ENCODE measurements at places on chromosomes 13 and 19.
A peak's percentile ranks its signal among the peaks of the same experiment; 100 is the strongest.

DNA sequence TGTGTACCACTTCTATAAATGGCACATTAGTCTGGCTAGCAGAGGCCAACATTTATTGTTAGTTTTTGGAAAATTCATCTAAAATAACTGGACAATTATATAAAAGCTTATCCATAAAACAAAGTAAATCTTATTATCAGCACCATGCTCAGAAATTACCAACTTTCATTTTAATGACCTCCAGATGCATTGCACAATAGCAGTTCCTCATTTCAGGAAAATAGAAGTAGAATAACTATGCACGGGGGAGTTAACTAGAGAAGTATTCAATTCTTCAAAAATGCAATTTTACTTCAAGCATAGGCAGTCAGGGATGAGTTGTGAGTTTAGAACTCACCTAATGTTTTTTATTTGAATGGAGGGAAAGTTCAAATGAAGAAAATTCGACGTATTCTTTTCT lies 1023.5 kb downstream of the PCDH17 start:
- DNase-seq, result no peak

GRCh38 chr13:102881819-102882686 lies 36.2 kb downstream of the ERCC5 start:
- DNase-seq, result no peak

DNA sequence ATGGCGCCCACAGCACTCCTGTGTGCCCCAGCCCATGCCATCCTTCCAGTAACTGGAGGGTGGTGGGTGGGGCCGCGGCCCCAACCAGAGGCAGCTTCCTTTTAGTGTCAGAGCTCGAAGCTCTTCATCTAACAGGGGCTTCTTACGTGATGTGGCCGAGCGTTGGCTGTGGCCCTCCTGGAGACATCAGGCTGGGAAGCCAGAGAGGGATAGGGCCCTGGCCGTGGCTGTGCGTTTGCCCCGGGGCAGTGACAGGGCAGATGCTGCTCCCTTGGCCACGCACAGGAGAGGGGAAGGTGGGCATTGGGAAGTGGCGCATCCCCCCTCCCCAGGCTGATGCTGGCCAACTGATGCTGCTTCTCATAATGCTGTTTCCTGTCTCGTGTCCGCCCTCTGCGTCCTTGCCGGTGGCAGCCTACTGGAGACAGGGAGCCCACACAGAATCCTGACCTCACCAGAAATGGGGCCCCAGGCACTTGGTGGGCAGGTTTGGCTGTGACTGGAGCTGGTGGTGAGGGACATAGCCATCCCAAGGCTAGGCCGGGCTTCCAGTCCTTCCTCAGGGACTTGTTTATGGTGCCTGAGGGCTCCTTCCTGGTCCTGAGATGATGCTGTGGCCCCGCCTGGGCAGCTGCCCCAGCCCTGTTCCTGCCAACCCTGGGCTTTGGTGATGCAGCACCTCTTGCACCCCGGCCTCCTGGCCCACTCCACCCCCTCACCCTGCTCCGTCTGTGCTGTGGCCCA lies 34.3 kb downstream of the ATP4B start:
- no peak for DNase-seq

GRCh38 chr19:24062190-24062589 lies 24.8 kb upstream of the ZNF254 start:
- no peak for DNase-seq

DNA sequence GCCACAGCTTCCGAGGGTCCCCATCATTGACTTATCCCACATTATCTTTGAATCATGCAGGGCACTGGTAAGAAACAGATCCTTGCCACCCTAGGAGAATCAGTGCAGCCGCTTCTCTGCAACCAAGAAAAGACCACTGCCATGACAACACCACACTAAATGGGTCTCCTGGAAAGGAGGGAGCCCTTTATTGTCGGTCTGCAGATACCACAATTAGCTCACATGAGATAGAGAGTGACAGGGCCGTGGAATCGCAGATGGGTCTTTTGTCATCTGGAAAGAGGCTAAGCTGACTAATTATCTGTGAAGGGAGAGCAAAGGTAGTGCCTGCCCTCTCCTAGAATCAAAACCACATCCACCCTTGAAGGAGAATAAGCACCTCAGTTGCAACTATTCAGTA lies 178.3 kb upstream of the MYO16 start:
- no peak for DNase-seq

- DNase-seq, result no peak
Observed at GRCh38 chr19:15396436-15396835, 16.8 kb upstream of the AKAP8 start.

DNA sequence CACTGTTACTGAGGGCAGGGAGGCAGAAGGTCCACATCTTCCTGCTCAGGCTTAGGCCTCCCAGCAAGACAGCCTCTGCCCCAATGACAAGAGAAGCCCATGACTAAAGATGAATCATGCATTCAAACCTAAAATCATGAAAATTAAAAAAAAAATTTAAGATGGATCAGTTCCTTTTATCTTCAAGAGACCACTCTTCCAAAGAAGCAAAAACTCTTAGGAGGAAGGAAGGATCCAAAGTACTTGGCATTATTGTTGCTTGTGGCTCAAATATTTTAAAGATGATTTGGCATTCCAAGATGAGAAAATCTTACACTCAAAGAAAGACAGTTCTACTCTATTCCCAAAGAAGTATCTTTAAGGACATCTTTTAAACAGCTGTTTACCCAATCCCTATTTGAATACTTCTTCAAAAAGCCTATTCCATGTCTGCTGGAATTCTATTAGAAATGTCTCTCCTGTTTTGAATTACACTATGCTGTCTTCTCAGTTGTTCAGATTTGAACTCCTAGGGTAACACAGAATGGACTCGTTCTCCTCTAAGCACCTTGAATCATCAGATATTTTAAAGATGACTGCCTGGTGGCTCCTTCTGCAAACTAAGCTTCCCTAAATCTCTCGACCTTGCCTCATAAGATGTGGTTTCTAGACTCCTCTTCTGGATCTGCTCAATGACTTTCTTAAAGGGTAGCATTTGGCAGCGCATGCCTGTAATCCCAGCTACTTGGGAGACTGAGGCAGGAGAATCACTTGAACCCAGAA lies 7.0 kb downstream of the SERP2 start:
- DNase-seq, result no peak

DNA sequence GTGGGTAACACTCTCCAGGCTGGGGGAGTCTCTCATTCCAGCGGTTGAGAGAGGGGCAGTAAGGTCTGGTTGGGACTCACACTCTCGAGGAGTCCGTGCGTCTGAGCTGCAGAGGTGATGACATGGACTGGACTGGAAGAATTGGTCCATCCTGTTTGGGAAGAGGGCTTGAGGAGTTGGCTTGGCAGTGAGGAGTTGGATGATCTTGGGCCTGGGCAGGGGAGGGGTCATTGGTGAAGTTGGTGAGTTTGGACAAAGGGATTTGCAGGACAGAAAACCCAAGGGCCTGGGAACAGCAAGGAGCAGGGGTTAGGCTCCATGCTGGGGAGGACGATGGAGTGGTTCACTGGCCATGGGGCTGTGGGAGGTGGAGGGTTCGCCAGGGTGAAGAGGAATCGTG lies 3.7 kb downstream of the PPP1R37 start:
- DNase-seq, result no peak

GRCh38 chr13:72726726-72727416 lies 558 bp downstream of the MZT1 start:
- no peak for DNase-seq

DNA sequence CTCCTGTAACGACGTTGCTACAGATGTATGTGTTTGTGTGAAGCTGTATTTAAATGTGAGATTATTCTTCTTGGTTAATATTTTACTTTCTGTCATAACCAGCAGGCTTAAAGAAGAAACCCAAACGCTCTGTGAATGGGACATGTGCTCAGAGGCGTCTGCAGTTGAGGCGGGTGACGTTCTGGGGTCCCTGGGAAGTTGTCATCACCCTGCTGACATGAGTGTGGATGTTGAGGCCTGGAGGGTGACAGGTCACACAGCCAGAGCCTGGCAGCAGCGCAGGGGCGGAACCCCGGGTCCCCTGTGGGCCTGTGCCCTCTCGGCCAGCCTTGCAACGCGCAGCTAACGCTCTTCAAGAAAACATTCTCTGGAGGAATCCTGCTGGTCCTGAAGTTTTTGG lies 16.6 kb downstream of the RASA3 start:
- no peak for DNase-seq

GRCh38 chr13:32746474-32746873 lies 160.2 kb downstream of the PDS5B start:
- no peak for DNase-seq

DNA sequence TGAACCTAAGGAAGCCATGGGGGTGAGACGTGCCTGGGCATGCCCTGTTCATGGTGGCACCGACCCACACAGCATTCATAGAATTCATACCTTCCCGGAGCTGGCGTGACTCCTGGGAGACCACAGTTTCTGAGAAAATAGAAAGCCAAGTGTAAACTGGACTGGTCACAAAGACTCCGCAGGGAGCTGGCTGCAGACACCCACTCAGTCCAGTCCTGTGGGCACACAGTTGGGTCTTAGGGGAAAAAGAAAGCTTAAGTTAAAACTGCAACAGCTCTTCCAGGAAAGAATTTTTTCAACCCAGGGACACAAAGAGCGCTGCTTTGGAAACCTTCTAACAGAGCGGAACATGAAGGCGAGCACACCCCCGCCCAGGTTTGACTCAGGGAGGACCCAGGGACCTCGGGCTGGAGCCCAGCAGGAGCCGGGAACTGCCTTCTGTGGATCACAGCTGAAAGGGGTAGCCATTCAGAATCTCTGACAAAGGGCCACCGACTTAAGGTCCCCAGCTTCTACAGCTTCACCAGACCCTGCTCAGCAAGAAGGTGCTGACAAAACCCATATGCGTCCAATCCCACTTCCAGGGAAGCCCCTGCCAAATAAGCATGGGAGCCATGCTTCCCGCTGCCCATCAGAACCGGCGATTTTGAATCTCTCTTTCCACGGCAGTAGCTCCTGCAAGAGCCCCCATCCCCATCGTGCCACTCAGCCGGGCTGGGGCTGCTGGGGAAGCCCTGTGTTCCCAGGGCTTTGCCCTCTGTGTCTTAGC lies 183.7 kb downstream of the COL4A1 start:
- no peak for DNase-seq

DNA sequence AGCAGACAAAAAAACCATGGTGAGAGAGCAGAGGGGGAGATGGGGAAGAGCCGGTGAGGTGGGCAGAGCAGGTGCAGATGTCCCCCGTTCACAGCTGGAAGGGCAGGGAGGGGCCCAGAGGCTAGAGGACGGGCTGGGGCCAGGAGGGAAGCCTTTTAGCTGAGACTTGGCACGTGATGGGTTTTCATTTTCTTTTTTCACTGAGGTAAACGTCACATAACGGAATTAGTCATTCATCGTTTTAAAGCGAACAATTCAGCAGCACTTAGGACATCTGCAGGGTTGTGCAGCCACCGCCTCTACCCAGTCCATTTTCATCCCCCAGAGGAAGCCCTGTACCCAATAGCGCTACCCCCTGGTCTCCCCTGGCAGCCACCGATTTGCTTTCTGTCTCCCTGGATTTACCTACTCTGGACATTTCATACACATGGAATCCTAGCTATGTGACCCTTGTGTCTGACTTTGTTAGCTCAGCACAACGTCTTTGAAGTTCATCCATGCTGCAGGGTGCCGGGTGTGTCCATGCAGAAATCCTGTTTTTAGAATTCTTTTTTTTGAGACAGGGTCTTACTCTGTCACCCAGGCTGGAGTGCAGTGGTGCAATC lies 16.0 kb upstream of the EMC10 start:
- DNase-seq, result no peak

GRCh38 chr19:23395041-23395721 lies at the start of gene ZNF91:
ZNF91 (minus strand) TSS chr19:23395471; CDS start chr19:23395354, 117 bp downstream.
- peak; percentile 91 for DNase-seq

DNA sequence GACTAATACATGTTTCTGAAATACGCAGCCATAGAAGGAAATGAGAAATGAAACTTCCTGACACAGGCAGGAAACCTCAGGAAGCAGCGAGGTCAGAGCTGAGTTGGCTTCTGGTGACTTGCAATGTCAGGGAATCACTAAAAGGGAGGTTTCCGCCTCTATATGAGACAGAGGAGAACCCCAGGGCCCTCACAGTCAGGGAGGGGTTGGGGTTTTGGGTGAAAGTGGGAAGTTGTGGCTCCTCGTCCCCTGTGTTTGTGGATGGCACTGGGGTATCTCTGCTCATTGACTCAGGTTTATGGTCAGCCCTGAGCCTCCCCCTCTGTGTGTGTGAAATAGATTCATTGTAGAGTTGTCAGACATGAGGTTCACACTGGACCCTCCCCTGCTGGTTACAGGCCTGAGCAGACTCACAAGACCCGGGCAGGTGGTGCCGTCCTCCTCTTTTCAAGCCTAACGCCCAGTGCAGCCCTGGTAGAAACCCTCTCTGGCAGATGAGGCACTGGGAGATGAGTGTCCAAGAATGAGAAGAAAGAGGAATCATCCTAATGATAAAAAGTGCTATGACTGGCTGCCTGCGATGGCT lies 5.5 kb upstream of the LILRA6 start:
- no peak for DNase-seq

DNA sequence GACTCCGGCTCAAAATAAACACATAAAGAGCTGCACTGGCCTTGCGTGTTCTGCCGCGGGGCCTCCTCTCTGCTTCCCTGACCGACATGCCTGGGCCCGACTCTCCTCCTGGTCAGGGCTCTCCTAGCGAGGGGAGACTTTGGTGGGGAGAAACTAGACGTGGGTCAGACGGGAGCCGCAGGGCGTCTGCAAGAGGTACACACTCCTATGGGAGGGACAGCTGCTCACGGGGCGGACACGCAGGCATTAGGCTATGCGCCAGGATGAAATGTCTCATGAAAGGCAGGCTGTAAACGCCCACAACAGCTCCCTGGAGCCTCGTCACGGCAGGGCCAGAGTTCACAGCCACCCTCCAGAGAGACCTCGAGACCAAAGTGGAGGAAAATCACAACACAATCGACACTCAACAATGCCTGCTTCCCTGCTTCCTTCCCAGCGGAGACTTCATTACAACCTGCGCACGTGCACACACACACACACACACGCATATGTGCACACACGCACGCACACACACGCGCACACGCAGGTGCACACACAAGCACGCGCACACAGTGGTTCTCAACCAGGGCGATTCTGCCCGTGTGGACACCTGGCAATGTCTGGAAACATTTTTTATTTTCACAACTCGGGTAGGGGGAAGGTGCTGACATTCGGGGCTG lies 5.8 kb downstream of the SLC39A3 start:
- DNase-seq, result no peak

DNA sequence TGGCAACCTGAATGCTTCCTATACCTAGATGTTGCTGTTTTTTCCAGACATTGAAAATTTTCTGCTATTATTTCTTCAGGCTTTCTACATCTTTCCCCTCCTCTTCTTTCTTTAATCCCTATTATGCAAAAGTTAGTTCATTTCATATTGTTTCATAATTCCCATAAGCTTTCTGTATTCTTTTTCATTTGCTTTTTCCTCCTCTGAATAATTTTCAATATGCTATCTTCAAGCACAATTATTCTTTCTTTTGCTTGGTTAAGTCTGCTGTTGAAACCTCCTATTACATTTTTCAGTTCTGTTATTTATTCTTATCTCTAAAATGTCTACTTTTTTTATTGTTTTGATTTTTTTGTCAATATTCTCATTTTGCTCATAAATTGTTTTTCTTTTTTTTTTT lies 947.1 kb upstream of the MIR17HG start:
- DNase-seq, result no peak

GRCh38 chr13:87671031-87671752 lies at the start of gene SLITRK5:
SLITRK5 (plus strand) TSS chr13:87671371; CDS start chr13:87675389, 4,018 bp downstream.
- peak; percentile 53 for DNase-seq

- DNase-seq, result no peak
Observed at GRCh38 chr13:41590643-41591042, 133.3 kb downstream of the RGCC start.
